Stimulated activated CD8-positive, alpha-beta memory T cell treated with anti-CD3 and anti-CD28 coated beads, Interleukin-15, amount 100 ng/mL, for 48 hours (primary cell): ENCODE measurements at places on chromosomes 2 and 18.

- no peak for DNase-seq
These were observed 25.5 kb downstream of the ITGA6 start for GRCh38 chr2:172452845-172453244.

DNA sequence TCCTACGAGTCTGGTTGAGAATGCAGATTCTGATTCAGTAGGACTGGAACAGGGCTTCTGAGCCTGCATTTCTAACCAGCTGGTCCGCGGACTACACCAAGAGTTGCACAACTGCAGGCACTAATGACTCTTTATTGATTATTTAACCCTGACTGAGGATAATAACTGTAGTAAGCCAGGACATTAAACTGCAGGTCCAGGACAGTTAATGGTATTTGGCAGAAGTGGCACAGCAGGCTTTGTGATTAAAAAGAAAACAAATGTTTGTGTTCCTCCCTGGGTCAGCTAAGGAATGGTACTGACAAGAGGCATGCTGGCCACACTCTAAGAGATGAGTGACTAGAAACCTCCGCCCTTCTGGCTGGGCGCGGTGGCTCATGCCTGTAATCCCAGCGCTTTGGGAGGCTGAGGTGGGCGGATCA, 59.4 kb downstream of the ALPK2 start:
- DNase-seq, result no peak

- DNase-seq, result no peak
These were observed 544.3 kb downstream of the ZNF804A start for GRCh38 chr2:185142677-185143076.

- DNase-seq, result no peak
These were observed 196.6 kb upstream of the SOX11 start for GRCh38 chr2:5495586-5495985.

GRCh38 chr2:42859006-42859552, 66.7 kb upstream of the HAAO start:
- DNase-seq, result peak; percentile 37

DNA sequence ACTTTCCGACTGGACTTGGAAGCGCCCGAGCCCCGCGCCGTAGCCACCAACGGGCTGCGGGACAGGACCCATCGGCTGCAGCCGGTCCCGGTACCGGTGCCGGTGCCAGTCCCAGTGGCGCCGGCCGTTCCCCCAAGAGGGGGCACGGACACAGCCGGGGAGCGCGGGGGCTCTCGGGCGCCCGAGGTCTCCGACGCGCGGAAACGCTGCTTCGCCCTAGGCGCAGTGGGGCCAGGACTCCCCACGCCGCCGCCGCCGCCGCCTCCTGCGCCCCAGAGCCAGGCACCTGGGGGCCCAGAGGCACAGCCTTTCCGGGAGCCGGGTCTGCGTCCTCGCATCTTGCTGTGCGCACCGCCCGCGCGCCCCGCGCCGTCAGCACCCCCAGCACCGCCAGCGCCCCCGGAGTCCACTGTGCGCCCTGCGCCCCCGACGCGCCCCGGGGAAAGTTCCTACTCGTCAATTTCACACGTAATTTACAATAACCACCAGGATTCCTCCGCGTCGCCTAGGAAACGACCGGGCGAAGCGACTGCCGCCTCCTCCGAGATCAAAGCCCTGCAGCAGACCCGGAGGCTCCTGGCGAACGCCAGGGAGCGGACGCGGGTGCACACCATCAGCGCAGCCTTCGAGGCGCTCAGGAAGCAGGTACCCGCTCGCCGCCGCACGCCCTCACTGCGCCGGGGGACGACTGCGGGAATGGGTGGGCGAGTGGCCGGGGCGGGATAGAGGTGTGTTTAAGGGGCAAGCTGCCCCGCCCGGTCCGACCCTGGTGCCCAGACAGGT, 713 bp downstream of the ATOH8 start:
- no peak for DNase-seq
